ENCODE measurements at places on chromosomes 7 and 10. TPM values are rescaled to one million over a fixed set of nuclear protein-coding genes. Genes with fewer than 3 reads are reported as not detected.

Gene NKX2-3
- total RNA-seq: not detected

GRCh38 chr10:92405419-92405924, 114.5 kb downstream of the MARCHF5 start:
- DNase-seq: no peak

DNA sequence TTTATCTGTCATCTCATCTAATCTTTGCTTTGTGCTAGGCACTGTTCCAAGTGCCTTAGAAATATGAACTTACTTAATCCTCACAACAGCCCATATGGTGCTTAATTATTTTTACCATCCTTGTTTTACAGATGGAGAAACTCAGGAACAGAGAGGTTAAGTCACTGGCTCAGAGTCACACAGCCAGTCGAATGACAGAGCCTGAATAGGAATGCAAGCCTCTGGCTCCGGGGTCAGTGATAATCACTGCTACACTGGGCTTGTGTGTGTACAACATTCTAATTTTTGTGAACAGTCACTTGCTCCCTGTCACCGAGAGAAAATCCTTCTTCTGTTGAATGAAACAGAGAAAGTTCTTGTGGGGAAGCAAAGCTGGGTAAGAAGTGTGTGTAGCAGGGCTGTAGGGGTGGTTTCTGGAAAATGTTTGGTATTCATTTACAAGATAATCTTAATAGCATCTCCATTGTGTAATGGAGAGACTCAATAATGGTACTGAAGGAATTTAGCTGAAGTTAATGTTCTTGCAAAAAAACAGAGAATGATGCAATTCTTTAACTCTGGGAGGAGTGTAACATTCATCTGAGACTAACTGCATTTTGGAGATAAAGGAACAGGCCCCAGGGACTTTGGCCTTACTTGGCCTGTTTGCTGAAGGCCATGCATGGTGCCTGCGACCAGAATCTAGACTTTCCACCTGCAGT, 290.6 kb downstream of the FRMD4A start:
- DNase-seq: peak; percentile 15

- no peak for DNase-seq
These were observed 13.5 kb downstream of the SEPHS1 start for GRCh38 chr10:13334556-13334955.

Gene RASSF4
- total RNA-seq: 0.71 TPM

Gene CPN1
- total RNA-seq: not detected

Gene SPAG6
- 0.74 TPM for total RNA-seq

- no peak for DNase-seq
These were observed 25.8 kb upstream of the SFMBT2 start for GRCh38 chr10:7436490-7437100.

- DNase-seq: no peak
These were observed 75.3 kb downstream of the ZNF503 start for GRCh38 chr10:75326306-75326705.

- DNase-seq: peak; percentile 18
These were observed 35.0 kb downstream of the PRR15 start for GRCh38 chr7:29598613-29599012.

Gene MYL10
- total RNA-seq: 0.30 TPM

- no peak for DNase-seq
These were observed 534.6 kb upstream of the POM121L12 start for GRCh38 chr7:52500841-52501240.

Gene TUBB8
- 0.24 TPM for total RNA-seq

- no peak for DNase-seq
These were observed 41.2 kb downstream of the CH25H start for GRCh38 chr10:89165923-89166322.

- DNase-seq: no peak
These were observed 76.4 kb upstream of the ZMIZ1 start for GRCh38 chr10:78992333-78992732.

- DNase-seq: peak; percentile 91
These were observed at the start of gene CHCHD1 for GRCh38 chr10:73781879-73782748. Gene CHCHD1, plus strand, starts transcription at chr10:73782048. Its CDS starts 28 bp downstream, at chr10:73782076.

DNA sequence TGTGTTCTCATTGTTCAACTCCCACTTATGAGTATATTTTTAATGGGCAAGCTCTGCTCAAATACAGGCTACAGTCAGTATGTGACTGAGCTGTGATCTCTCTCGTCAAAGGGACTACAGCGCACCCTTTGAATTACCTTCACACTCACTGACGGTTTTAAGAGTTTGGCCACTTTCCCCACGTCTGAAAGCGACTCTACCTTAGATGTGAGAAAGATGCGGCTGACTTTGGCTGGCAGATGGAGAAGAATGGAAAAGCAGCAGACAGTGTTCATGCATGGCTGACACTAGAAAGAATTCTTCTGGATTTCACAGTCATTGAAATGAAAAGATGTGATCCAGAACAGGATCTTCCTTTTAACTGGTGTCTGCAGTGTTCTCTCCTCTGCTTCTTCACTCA, 2.0 kb upstream of the ATRNL1 start:
- DNase-seq: no peak

DNA sequence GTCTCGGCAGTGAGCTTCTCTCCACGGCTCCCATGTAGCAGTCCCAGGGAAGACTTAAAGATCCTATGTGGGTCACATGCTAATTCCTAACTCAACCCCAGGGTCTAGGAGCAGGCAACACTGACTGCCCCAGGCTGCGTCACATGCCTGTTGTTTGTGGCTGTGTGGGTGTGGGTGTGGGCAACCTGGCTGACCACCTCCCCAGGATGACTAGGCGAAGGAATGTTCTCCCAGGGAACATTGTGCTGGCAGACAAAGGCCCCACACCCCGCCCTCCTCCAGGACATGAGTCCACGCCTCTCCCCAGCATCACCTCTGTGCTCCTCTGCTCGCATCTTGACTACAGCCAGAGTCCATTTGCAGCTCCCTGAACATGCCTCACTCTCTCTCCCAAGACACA, 30.3 kb downstream of the SLC29A3 start:
- no peak for DNase-seq

GRCh38 chr7:106640368-106641141, 20.4 kb downstream of the CCDC71L start:
- no peak for DNase-seq

Gene HKDC1
- 0.79 TPM for total RNA-seq

Gene SUGCT
- 1.5 TPM for total RNA-seq

- no peak for DNase-seq
These were observed 28.2 kb downstream of the ARHGAP21 start for GRCh38 chr10:24695452-24695851.

GRCh38 chr7:85655252-85655651, 468.4 kb upstream of the SEMA3D start:
- peak; percentile 88 for DNase-seq

Gene PRSS37
- total RNA-seq: not detected

DNA sequence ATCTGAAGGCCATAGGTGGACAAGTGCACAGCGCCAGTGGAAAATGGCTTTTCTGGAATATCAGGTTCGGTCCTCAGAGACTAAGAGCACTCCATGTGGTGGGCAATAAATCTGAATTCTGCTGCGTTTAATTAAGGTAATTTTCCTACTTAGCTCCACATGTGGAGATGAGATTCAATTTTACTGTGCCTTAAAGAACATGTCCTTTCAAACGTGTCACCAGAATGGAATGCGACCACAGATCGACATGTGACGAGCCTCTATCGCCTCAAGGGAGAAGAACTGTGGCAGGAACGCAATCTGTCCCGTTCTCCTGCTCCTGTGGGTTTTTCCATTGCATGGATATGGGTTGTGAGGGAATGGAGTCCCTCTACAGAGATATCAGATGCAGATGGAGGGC, 205.3 kb upstream of the ZNF32 start:
- DNase-seq: peak; percentile 86

GRCh38 chr10:132634241-132634946, 96.8 kb downstream of the INPP5A start:
- no peak for DNase-seq

DNA sequence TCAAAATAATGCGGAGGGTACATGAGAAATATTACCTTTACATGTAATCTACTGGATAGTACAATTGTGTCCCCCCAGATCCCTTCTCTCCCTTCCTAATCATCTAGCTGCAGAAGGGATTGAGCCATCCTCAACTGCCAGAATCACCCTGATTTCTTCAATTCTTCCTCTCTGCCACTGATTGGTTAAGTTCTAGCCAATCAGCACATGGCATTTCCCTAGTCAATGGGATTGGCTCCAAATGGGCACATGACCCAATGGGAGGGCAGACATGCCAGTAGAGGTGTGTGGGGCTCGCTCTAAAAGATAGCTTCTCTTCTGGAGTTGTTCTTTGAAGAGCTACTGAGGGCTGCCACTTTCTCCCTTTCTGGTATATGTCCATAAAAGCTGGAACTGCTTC, 20.9 kb upstream of the UBE3C start:
- no peak for DNase-seq

DNA sequence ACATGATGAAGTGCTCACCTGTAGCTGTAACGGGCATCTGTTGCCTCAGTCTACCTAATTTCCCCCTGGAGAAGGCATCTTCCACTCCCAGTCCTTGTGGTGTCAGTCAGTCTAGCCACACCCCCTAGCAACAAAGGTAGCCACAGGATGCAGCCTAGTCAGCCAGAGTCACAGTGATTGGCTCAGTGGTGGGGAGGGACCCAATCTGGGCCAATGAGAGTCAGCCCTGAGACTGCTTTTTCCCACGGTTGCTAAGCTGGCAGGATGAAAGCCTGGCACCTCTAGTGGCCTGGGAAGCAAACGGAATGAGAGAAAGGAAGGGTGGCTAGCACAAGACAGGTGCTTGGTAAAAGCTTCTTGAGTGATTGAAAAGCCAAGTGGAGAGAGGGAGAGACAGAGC, 118.6 kb downstream of the SH3PXD2A start:
- DNase-seq: peak; percentile 73

GRCh38 chr7:34121366-34121765, 216.0 kb downstream of the BMPER start:
- DNase-seq: no peak

DNA sequence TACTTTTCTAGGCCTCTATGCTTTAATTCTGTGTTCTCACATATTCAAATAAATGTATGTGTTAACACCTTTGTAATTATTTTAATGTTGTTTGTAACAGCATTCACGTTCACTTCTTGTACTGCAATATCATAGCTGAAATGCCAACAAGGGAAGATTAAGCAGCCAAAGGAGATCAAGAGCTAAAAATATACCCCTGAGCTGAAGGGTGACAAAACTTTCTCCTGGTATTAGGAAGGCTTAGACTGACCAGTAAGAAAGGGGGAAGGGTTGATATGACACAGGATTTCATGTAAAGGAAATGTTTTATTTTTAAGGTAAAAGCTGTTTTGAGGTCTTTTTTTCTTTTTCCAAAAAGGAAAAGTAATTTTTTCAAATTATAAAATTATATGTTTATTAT, 40.4 kb upstream of the VDAC2 start:
- no peak for DNase-seq

Gene OAT
- 26.9 TPM for total RNA-seq

DNA sequence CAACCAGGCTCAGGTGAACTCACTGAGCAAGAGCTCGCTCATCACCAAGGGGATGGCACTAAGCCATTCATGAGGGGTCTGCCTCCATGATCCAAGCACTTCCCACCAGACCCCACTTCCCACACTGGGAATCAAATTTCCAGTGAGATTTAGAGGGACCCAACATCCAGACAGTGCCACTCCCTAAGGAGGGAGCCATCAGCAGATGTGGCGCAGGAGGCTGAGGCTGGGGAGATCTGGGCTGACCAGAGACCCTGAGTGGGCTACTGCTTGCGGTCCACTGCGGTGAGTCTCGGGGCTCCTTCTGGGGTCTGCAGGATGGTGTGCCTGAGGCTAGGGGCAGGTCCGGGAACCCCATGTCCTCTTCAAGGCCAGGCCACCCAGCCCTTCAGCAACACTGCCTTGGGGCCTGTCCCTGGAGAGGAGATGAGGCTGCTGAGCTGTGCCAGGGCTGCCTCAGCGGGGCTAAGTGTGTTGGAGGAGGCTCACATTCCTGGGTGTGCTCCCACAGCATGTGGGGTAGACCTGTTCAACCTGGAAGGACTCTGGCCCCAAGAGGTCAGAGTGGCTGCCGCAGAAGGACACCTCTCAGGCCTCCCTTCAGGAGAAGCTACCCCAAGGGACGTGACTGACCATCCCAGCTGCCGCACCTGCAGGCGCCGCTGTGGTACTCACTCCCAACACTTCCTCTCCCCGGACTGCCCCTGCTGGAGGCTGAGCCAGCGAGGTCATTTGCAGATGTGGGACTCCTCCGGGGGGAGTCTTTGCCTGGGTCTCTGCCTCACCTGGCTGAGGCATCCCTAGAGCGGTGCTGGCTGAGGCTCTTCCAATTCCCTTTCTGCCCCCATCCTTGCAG, 22.3 kb upstream of the PCBD1 start:
- DNase-seq: no peak

- DNase-seq: no peak
These were observed 161.4 kb downstream of the RAB11FIP2 start for GRCh38 chr10:117885206-117885829.

DNA sequence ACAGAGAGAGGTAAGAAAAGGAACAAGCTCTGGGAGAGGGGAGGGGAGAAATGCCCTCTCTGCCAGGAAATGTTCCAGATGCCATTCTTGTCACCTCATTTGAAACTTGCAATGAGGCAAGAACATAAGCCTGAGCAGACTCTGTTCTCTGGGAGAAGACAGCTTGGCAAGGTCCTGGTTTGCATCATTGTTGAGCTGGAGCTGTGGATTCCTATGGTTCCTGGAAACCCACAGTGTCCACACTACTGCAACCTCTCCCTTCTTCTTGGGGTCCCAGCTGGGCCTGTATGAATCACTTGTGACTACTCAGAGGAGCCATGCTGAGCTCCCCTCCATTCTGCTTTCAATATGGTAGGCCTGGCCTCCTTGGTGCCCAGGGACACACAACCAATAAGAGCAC, 60.8 kb upstream of the HECTD2 start:
- DNase-seq: peak; percentile 45

DNA sequence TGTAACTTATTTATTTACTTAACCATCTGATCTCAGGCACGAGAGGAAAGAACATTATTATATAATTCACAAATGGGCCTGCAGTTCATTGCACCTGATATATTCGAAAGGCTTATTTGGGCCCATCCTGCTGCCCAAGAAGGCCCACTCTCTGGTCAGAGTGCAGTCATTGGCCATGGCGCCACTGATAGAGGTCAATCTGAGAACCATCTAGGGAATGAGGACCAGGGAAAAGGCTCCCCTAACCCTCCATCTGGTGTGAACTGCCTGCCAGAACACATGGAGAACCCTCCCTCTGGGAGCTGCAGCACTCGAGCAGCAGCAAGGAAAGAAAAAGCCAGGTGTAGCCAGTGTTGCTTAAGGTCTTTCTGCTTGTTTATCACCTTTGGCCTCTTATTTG, 136.6 kb downstream of the REEP3 start:
- no peak for DNase-seq

DNA sequence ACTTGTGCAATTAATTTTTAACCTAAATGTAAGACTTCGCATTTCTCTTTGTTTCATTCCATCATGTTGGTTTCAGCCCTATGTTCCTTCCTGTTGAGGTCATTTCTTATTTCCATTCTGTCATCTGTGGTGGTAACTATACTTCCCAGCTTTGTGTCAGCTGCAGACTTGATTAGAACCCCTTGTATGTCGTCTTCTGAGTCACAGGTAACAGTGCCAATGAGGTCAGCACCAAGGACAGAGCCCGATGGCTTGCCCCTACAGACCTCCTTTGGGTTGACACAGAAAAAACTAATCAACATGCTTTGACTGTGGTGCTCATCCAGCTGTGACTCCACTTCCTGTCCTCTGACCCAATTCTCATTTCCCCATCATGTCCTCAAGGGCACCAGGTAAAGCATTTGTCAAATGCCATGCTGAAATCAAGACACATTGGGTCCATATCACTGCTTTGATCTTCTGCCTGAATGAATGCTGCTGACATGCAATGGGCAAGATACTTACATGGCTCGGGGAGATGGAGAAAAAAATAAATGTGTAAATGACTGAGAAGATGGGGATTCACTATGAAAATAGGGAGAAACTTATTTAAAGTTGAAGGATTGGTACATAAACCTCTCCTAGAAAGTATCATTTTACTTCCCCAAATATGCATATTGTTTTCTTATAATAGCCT, 25.6 kb upstream of the CRTAC1 start:
- DNase-seq: peak; percentile 35

Data from A673 (cell line).